Frontal cortex (tissue), 4 donors: ENCODE measurements at places on chromosomes 4 and X. TPM values are rescaled to one million over a fixed set of nuclear protein-coding genes. Genes with fewer than 3 reads are reported as not detected.

DNA sequence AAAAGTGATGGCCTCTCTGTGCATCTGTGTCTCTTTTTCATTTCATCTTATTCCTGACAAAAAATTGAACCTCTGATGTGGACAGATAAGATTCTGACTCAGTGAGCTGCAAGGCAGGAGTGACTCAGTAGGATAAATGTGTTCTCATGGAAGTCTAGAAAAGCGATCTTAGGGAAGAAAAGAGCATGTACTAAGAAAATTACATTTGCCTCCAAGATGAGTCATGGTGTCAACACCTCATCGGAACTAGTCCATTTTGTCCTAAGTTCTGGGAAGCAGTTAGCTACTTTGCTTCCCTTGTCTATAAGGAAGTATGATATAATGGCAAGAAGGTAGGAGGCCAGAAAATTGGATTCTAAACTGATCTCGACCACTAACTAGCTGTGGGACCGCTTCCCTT lies 83.5 kb upstream of the AFF2 start:
- DNase-seq = no peak

DNA sequence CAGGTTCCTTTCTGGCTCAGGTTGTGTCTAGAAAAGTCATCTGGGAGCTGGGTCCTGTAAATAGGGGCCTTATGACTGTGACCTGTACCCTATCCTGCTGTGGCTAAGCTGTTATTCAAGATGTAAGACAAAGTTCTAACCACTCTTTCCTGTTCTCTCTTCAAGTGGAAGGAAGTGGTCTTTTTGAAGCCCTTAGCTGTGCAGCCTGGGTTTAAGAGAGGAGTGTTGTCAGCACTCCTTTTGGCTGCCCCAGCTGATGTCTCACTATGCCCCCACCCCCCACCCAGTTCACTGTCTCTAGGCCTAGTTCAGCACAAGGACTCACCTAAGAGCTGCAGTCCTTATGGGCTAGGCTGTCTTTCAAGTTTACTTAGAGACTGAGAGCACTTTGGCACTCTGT lies 1069.5 kb downstream of the FAM133A start:
- no peak for DNase-seq

DNA sequence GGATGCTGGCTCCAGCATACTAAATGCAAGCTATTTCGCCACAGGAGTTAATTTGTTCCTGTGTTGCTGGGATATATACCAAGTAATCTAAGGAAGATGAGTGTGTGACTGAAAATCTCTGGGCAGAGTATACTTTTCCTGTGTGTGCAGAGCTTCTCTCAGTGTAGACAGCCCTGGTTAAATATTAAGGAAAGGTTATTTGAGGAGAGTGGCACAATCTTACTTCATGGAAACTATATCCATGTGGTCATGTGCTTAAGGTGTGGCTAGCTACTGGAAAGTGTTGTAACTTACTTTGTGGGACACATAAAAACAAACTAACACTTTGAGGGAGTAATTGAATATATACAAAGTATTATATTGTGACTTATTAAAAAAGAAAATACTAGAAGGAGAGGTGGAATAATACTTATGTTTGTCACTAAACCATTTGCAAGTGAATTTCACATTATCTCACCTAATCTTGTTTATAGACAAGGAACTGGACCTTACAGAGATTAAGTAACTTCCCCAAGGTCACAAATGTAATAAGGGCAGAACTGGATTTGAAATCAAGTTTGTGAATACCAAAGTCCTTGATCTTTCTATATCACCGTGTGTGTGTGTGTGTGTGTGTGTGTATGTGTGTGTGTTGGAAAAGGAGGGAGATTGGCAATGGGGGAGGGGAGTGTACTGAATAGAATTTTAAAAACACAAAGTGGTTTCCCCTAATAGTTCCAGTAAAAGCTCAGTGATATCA lies 408.2 kb upstream of the NR3C2 start:
- DNase-seq = no peak

The SOD3 gene
- total RNA-seq = not detected

DNA sequence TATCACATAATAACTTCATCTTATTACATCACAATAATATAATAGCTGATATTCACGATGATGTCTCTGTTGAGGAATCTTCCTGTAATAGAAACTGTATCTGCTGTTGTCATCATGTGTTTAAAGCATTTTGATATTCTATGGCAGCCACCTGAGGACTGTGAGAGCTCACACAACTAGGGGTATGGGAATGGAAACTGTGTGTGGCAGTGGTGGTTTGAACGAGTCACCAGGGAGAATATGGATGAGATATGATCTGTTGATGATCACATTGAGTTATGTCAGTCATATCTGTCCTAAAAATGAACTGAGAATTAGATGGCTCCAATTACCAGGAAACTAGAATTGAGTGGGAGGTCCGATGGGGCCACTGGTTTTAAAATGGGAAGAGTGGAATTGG lies 169.6 kb downstream of the MID1IP1 start:
- no peak for DNase-seq
